Activated T-cell treated with anti-CD3 and anti-CD28 coated beads for 48 hours (primary cell): ENCODE measurements at places on chromosomes 5 and 9.

DNA sequence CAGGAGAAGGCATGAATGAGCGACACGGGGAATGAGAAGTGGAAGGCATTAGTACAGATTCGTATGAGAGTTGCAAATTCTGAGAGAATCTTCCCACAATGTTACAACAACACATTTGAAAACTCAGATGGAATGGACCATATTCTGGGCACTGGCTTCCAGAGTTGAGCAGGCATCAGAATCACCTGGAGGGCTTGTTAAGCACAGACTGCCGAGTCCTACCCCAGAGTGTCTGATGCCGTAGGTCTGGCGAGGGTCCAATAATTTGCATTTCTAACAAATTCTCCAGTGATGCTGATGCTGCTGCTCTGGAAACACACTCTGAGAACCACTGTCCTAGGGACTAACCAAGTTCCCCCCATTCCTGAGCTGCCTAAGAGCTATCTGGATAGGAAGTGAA lies 2.9 kb upstream of the TLX3 start:
- DNase-seq, result no peak

DNA sequence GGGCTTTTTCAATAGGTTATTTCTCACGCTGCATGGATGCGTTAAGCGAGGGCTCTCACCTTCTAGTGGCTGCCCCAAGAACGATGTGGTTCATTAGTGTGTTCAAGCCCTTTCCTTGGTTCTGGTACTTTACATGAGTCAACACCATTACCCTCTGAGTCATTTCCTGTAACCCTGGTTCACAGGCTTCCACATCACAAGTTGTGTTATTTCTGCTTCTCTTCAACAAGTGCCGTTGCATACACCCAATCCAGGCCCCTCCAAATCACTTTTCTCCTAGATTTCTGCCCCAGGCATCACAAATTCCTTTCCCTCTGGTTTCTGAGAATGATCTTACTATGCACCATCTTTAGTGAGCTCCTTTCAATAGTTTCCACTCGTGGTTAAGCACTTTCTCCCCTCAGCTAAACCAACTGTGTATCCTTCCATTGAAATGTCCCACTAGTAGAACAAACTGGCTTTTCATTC lies 69.5 kb upstream of the RAD23B start:
- peak; percentile 4 for DNase-seq

- DNase-seq, result no peak
Observed at GRCh38 chr9:7318920-7319319, 480.7 kb downstream of the DMAC1 start.

GRCh38 chr9:115196919-115197318 lies 79.0 kb upstream of the TNC start:
- DNase-seq, result no peak

DNA sequence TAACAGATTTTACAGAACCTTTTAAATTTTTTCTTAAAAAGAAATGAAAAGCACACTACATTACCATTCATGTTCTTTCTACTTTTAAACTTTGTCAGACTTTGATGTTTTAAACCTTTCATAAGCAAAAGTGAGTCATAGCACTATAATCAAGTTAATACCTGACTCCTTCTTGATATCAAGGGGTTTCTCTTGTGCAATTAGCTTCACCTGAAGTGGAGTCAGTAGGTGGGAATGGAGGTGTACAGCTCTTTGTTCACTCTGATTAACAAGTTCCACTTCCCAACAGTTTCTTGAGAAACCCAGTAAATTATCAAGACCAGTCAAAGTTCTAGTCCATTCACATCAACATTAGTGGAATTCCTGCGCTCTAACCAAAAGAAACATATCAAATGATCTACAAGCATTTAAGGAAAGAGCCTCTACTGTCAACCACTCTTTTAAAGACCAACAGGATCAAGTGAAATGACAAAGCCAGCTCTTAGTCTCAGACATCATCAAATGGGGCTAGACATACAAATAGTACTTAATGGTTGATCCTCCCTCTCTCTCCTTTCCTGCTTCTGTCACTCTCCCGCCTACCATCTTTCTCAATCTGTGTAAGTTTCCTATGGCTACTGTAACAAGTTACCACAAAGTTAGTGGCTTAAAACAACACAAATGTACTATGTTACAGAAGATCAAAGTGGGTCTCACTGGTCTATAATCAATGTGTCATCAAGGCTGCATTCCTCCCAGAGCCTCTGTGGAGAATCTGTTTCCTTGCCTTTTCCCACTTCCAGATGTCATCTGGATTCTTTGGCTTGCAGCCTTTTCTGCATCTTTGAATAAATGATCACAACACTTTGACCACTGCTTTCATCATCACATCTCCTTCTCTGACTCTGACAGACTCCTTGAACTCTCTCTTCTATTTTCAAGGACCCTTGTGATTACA lies 68.0 kb downstream of the HINT1 start:
- DNase-seq, result no peak

DNA sequence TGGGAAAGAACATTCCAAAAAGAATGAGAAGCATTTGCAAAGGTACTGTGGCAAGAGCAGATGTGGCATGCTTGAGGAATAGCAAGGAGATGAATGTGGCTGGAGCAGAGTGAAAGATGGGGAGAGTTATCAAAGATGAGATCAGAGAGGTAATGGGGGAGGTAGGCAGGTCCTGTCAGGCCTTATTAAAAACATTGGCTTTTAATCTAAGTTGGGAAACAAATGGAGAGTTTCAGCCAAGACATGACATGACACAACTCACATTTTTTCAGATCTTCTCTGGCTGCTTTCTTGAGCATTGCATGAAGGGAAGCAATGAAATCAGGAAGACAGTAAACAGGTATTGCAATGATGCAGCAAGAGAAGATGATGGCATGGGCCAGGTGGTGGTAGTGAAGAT lies 120.3 kb downstream of the MUSK start:
- no peak for DNase-seq

DNA sequence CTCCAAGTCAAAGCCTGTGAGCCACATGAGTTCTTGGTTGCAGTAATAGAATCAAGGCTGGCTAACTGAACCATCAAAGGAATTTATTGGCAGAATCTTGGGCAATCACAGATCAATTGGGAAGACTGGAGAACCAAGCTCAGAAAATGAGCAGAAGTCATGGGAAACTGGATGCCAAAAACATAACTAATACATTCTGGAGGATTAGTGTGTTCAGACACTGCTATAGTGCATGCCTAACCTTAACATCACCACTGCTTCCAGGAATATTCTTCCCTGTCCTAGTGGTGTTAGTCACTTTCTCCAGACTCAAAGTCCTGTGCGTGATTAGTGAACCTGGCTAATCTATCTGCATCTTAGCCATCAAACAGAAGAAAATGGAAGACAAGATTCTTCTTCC lies 843.7 kb downstream of the EFNA5 start:
- DNase-seq, result no peak

DNA sequence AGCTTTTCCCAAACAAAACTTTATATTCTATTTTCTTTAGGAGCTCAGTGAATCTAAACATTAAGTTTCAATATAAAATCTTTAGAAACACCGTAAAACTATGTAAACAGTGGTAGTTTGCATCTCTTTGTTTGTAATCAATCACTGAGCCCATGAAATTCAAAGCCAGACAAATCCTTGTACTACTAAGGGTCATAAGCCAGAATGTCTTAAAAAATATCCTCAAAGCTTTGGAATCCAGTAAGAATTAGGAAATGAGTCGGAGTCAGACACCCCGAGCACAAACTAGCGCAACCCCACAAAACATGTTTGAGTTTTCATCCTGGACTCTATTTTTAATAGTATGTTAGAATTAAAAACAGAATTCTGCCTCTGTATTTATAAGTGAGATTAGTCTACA lies 153.8 kb downstream of the HSPA4 start:
- no peak for DNase-seq

DNA sequence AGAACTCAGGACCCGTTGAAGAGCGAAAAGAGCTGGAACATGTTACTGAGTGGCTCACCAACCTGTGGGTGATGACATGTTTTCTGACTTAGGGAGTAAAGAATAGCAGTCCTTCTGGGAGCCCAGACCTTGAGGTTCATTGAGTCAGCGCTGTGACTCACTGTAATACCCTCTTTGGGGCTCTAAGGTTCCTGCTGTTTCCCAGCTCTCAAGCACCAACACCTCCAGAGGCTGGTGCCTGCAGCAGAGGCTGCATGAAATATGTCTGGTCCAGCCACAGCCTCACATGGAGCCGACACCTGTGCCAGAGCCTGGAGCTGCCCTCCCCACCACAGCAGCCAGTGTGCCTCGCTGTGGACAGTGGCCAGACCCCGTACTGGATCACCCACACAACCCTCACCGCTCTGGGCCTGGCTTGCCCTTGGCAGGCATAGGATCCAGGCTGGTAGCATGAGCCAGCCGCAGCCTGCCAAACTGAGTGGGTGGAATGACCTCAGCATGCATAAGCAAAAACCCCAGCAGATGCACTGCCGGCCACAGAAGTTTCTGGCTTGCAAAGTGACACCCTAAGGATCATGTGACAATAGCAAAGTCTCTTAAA lies 143.5 kb upstream of the MRPS30 start:
- DNase-seq, result no peak

GRCh38 chr9:136790640-136791515 lies at the start of gene TMEM141:
Gene TMEM141, plus strand, starts transcription at chr9:136791344. Its CDS starts 27 bp downstream, at chr9:136791371.
- DNase-seq, result peak; percentile 100

- DNase-seq, result no peak
Observed at GRCh38 chr5:159149085-159149484, 49.4 kb upstream of the EBF1 start.

DNA sequence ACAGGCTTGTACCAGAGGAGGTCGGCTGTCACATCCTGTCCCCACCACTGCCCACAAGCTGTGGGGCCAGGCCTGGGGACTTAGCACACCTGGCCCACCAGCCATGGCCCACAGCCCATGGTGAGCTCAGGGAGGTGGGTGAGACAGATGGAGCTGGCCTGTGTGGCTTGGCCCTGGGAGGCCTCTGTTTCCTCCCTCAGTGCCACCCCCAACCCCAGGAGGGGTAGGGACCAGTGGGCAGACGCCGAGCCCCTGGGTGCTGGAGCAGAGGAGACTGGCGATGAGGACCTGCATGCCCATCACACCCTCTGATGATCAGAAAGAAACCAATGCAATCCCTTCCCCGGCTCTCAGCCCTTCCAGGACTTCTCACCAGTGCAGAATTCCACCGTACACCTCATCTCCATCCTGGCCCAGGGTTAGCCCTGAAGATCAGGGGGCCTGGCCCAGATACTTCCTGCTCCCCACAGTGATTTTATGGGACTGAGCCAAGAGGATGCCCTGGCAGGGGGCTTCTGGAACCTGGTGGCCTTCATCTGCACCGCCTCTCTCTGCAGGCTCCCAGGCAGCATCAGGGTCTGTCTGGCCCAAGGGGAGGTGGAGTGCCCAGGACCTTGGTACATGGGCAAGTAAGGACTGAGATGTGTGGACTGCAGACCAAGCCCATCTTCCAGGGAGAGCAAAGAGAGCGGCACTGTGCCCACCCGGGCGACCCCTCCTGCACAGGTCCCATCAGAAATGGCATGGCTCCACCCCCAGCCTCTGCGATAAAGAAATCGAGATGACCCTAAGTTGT lies 16.9 kb upstream of the NKD2 start:
- DNase-seq, result no peak

DNA sequence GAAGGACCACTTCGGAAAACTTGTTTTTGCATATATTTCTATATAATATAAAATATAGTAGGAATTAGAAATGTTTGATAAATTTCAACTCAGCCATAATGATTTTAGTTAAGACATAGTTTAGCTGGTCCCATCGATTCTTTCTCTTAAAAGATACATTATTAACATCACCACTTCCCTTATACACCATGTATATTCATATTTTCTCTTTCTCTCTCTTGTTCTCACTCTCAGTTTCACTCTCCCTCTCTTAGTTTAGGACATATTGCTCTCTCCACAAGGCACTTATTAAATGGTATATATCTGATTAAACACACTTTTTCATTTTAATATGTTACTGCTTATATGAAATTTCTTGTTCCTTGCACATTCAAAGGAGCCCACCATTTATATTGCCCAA lies 90.1 kb upstream of the RASEF start:
- DNase-seq, result no peak

DNA sequence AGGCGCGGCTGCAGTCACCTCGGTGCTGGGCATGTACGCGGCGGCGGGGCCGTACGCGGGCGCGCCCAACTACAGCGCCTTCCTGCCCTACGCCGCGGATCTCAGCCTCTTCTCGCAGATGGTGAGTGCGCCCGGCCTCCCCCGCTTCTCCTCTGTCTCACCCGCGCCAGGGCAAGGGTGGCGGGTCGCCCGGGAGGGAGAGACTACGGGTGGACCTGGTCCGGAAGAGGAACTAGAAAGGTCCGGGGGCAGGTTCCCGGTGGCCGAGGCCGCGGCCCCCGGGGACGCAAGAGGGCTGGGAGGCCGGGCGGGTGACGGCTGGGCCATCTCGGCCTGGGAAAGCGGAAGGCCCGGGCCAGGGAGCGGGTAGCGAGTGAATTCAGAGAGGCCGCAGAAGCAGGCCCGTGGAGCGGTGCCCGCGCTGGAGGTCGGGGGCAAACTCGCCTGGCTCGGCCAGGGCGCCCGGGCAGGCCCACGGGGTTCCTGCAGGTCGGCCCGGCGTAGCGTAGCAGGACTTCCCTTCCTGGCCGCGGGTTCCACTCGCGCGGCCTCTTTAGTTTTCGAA lies 711 bp downstream of the IRX1 start:
- DNase-seq, result no peak

- DNase-seq, result no peak
Observed at GRCh38 chr5:102762562-102763227, 7.6 kb downstream of the PAM start.

DNA sequence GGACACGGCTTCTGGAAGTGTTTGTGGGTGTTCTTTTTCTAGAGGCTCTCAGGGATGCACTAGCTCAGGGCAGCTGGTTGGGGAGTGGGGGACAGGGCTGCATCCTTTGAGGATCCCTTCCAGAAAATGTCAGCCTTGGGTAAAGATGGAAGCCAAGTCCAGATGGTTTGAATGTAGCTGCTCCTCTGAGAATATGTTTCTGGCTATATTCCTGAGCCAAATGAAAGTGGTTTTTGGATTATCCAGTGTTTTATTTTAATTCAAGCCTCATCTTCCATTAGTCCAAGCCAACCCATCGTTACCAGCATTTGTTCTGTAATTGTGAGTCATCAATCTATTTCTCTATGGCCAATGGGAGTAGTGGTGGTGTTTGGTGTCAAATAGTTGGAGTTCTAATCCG lies 70.4 kb downstream of the SPRY4 start:
- DNase-seq, result no peak

DNA sequence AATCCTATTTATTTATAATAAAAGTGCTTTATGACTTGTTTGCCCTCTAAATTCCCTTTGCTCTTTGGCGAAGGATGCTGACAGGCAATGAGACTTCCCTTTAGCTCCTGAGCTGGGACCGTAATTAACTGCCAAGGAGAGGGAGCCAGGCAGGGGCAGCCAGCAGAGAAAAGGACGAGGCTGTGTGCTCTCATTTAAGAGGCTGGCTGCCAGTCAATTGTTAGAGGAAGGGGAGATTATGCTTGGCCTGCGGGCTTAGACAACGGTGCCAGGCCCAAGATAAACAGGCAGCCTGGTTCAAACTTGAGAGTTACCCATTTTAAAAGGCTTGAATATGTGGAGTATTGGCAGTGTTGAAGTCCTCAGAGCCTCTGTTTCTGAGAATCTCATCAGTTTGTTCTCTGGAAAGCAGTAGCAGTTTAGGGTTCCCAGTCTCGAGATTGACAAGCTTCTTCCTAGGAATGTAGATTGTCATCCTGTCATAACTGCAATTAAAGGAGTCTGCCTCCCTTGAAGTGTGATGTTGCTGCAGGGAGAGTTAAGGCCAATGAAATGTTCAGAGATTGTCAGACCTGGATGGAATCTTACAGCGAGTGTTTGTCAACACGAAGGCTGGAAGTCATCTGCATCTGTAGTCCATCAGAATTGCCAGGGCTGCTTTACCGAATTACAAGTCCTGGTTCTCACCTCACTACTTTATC lies 113.2 kb downstream of the JAKMIP2 start:
- DNase-seq, result no peak

GRCh38 chr5:176353533-176353932 lies 8.0 kb downstream of the KIAA1191 start:
- DNase-seq, result no peak
